Stimulated activated CD4-positive, alpha-beta T cell treated with anti-CD3 and anti-CD28 coated beads, TNF-alpha, amount 100 ng/mL, for 24 hours (primary cell): ENCODE measurements at places on chromosomes 11 and 22.

DNA sequence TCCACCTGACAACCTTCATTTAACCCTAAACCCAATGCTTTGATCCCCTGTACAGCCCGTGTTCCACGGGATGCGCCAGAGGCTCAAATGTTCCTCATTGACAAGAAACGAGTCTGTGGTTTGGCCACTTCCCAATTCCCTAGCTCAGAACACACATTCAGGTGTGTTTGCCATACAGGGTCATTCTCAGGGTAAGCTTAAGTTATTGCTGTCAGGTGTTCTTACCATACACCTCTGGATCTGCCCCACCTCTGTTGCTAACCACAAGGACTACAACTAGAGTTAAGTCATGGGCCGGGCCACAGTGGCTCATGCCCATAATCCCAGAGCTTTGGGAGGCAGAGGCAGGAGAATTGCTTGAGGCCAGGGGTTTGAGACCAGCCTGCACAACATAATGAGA, 45.6 kb upstream of the POLD3 start:
- no peak for DNase-seq

- no peak for DNase-seq
Measured at GRCh38 chr11:68890490-68891231, 13.0 kb downstream of the MRPL21 start.

- DNase-seq, result no peak
Measured at GRCh38 chr22:20203142-20203551, 52.3 kb upstream of the CCDC188 start.

GRCh38 chr11:41320238-41320637, 139.2 kb downstream of the LRRC4C start:
- DNase-seq, result no peak

DNA sequence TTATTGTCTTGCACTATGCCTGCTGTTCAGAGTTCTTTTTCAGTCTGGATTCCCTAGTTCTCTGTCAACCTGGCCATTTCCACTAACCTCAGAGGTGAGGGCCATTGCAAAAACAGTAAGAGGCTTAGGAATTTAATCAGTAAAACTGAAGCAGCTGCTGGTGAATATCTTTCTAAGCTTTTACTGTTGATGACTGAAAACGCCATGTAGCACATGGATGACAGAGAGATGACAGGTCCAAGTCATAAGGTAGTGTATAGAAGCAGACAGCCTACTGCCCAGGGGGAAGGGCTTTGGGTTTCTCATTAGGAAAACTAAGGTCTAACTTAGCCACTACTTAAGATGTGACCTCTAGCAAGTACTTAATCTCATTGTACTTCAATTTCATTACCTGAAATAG, 152.6 kb upstream of the DDI1 start:
- DNase-seq, result no peak

DNA sequence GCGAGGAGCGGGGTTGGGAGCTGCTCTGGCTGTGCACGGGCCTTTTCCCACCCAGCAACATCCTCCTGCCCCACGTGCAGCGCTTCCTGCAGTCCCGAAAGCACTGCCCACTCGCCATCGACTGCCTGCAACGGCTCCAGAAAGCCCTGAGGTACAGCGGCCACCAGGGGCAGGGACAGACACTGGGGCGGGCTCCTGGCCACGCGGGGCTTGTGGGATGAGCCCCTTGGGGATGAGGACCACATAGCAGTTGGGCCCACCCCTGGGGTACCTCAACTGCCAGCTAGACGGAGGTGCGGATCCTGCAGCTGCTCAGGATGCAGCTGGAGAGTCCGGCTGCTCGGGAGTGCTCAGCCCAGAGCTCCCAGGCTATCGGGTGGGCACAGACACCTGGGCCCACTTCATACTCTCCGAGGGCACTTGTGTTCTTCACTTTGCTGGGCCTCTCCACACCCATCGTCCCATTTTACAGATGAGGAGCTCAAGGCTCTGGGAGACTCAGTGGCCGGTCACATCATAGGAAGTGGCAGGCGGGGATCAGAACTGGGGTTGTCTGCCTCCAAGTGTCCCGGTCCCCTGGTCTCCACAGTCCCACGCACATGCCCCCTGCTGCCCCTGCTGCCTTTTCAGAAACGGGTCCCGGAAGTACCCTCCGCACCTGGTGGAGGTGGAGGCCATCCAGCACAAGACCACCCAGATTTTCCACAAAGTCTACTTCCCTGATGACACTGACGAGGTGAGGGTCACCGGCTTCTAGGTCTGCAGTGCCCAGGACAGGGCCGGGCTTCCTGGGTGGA, 77.6 kb downstream of the MYO7A start:
- DNase-seq, result no peak

- no peak for DNase-seq
Measured at GRCh38 chr22:26780521-26780920, 123.1 kb downstream of the MIAT start.

GRCh38 chr11:44305470-44306051, 4.4 kb downstream of the ALX4 start:
- DNase-seq, result no peak

GRCh38 chr11:62157603-62158002, 32.4 kb upstream of the SCGB1D1 start:
- DNase-seq, result no peak

- DNase-seq, result no peak
Measured at GRCh38 chr22:31757265-31757664, 3.4 kb downstream of the DEPDC5 start.

DNA sequence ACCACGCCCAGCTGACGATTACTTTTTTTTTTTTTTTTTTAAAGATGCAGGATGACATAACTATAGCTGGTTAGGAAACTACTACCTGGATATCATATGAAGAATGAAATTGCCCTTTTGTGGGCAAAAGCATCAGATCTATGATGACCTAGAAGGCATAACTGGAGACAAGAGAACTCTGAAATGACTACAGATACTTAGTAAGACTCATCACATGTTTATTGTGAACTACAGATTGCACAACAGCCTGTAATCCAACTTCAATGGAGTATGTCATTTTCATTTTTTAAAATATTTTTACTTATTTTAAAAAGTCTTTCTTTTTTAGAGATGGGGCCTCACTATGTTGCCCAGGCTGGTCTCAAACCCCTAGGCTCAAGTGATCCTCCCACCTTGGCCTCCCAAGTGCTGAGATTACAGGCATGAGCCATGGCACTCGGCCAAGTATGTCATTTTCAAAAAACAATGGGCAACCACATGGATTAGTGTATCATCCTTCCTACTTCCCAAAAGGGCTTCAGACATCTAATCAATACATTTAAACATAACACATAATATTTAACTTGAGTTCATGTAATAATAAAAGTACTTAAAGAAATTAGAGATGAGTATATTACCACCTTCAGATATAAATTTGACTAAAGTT, 3.3 kb downstream of the MTMR2 start:
- no peak for DNase-seq

DNA sequence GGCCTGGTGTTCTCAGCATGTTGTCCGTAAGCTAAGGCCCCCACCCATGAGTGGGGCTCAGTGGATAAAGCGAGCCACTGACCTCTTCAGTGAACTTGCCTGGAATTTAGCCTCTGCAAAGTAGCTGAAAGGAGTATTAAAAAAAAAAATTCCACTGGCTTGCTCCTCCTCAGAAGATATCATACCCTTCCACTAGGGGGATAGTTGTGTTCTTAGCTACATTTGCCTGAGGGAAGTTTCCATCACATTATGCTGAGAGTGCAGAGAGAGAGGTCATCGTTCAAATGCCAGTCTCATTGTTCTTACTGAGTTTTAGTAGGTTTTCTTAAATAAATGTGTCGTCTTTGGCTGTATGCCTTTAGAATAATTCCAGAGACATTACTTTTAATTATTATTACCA, 879.7 kb downstream of the JRKL start:
- DNase-seq, result no peak

DNA sequence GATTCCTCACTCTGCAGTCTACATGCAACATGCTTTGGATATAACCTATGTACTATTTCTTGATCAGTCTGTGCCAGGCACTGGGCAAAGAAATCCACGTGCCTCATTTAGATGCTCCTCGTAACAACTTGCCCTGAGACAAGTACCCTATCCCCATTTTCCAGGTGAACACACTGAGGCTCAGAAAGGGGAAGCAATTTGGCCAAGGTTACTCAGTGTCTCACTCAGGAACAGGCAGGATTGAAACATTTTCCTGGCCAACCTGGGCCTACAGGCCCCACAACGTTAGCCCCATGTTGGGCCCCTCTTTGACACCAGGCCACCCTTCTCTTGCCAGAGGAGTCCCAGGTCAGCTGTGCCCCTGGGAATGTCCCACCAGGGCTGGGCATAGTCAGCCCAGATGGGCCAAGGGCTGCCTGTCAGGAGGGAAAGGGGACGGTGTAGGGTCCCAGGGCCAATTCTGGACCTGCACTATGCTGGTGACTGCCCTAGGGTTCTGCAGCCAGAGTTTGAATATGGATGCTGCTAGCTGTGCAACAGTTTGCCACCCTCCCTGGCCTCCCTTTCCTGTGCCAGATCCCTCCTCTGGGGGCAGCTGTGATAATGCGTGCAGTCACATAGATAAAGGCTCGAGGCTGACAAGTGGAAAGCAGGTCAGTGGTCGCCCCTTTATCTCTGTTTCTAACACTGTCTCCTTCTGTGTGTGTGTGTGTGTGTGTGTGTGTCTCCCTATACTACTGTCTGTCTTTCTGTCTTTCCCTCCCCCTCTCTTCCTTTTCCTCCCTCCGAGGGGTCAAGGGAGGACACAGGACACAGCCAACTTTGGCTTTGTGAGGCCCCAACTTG, 10.4 kb upstream of the EMID1 start:
- DNase-seq, result no peak

- no peak for DNase-seq
Measured at GRCh38 chr11:30960387-30960992, 374.3 kb upstream of the MPPED2 start.

DNA sequence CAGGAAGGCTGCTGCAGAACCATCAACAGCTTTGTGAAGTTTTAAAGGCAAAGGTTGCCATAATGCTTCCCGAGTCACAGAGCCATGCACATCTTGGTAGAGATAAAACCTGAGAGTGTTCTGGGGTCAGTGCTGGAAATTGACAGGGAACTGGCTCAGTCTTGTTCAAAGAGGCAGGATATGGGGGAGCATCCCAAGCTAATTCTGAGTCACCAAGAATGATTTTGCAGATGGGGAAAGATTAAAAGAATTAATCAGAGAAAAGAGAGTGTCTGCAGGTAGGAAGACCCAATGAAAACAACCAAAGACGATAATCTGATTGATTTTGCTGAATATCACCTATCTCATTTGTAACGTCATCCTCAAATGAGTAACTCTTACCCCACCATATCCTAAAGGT, 99.9 kb upstream of the CD44 start:
- no peak for DNase-seq

DNA sequence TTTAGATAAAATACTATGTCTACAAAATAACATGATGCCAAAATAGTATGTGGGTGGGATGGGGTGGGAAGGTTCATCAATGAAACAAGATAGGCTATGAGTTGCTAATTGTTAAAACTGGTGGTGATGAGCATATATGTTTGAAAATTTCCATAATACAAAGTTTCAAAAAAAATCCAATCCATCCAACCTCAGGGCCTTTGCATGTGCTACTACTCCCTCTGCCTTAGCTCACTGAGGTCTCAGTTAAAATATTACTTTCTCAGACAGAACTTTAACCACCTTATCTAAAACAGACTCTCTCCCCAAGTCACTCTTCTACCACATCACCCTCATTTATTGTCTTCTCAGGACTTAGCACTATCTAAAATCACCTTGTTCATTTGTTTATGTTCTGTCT, 201.1 kb downstream of the TTC28 start:
- DNase-seq, result no peak

DNA sequence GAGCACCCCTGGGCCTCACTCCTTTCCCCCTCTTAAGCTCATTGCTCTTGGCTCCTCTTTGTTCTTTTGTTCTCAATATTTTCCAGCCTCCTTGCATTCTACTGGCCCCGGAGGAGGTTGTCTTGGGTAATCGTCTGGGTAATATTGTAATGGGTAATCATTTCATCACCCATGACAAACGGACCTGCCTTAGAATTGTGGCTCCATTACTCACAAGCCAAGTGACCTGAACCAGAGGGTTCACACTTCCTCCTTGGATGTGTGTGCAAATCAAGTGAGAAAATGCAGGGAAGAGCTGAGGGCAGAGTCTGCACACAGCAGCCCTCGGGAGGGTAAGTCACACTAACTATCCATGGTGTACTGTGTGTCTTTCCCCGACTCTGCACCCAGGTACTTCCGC, 305.0 kb downstream of the BUD13 start:
- DNase-seq, result no peak

- no peak for DNase-seq
Measured at GRCh38 chr11:76241243-76242000, 35.1 kb upstream of the WNT11 start.

GRCh38 chr11:64694821-64695365, 28.1 kb downstream of the NRXN2 start:
- no peak for DNase-seq

GRCh38 chr11:61090521-61090920, 11.8 kb upstream of the CD5 start:
- DNase-seq, result no peak

GRCh38 chr11:67277231-67277961, 11.1 kb downstream of the GRK2 start:
- peak; percentile 89 for DNase-seq

- DNase-seq, result no peak
Measured at GRCh38 chr11:94396282-94396681, 4.9 kb downstream of the GPR83 start.

- no peak for DNase-seq
Measured at GRCh38 chr11:16226245-16226644, 130.1 kb downstream of the SOX6 start.

DNA sequence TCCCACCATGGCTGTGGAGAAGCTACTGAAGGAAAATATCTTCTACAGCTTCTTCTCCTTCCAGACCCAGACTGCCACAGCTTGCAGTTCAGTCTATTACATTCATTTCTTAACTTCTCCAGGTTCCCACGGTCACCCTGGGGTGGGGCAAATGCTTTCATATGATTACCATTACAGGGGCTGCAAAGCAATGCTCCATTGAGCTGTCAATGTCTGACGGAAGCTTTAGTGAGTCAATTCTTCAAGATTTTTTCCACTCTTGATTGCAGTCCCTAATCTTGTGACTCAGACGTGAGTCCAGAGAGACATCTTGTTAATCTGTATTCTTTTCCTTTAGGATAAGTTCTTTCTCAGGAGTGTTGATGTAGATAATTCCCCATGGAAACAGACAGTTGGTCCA, 233.4 kb upstream of the DDI1 start:
- DNase-seq, result no peak
